ENCODE measurements at places on chromosomes 12 and 14.

DNA sequence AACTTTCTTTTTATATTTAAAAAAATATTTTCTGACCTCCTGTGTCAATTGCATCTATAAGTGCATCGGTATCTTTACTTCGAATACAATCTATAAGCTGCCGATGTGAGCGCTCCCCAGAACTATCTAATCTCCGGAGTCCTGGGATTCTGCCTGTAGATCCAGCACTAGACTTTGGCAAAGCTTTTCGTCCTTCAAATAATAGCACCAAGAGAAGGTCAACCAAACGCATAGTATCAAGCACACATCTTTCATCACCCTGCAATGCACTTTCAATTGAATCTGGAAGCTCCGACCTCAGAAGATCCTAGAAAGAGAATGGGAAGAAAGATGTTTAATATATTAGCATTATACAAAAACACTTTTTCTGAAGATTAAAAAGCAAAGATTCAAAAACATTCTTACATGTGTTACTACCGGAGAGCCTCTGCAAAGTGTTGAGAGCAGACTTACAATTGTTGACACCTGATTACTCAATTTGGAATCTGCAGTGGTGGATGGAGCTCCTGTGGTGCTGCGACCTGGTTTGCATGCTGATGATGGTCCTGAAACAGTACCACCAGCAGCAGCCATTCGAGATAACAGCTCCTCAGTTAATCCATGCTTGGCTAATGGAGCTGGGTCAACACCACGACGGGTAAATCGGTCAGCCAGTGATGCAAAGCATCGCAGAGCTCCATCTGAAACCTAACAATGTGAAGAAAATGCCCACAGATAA, 34.3 kb downstream of the HECTD1 start:
- DNase-seq: no peak

DNA sequence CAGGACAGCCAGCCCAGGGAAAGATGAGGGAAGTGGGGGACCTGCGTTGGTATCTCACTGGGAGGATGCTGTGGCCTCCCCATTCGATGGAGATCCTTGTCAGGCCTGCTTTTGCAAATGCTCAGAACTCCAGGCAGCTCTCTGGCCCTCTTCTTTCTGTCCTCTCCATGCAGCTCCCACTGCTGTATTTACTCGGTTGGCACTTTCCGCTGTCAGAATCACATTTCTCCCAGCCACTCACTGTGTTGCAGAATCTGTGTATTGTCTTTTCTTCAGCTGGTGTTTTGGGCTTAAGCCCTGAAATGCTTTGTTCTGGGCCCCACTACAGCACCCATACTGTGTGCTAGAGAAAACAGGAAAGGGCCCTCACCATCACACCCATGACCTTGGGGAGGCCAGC, 401.1 kb downstream of the RGS6 start:
- no peak for DNase-seq

DNA sequence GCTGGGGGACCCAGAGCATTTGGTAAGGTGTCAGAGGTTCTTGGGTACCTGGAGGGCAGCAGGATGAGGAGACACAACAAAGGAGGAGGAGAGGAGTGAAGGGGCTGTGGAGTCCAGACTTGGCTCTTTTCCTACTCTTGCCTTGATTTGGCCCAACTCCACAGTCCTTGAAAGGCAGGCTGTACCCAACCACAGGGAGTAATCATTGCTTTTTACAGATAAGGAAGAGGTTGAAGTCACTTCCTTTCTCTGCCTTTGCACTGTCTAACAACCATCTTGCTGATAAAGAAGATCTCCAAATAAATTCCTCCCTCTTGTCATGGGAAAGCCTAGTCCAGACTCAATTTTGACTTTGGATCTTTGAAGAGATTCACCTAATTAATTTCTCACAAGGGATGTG, 226.8 kb upstream of the HMGA2 start:
- DNase-seq: no peak

DNA sequence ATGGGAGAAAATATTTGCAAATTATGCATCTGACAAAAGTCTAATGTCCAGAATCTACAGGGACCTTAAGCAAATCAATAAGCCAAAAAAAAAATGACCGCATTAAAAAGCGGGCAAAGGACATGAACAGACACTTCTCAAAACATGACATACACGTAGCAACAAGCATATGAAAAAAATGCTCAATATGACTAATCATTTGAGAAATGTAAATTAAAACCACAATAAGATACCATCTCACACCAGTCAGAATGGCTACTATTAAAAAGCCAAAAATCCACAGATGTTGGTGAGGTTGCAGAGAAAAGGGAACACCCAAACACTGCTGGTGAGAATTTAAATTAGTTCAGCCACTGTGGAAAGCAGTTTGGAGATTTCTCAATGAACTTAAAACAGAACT, 16.1 kb downstream of the PAWR start:
- DNase-seq: no peak

GRCh38 chr12:110744601-110745264, 2.0 kb upstream of the PPP1CC start:
- no peak for DNase-seq

GRCh38 chr12:54460317-54460923, 13.0 kb downstream of the GTSF1 start:
- DNase-seq: no peak

- peak; percentile 94 for DNase-seq
These were observed 54.8 kb upstream of the FLRT2 start for GRCh38 chr14:85475113-85475512.

- no peak for DNase-seq
These were observed 84.3 kb upstream of the NELL2 start for GRCh38 chr12:44960423-44960822.

GRCh38 chr12:49309386-49309785, 13.7 kb upstream of the TROAP start:
- DNase-seq: no peak

DNA sequence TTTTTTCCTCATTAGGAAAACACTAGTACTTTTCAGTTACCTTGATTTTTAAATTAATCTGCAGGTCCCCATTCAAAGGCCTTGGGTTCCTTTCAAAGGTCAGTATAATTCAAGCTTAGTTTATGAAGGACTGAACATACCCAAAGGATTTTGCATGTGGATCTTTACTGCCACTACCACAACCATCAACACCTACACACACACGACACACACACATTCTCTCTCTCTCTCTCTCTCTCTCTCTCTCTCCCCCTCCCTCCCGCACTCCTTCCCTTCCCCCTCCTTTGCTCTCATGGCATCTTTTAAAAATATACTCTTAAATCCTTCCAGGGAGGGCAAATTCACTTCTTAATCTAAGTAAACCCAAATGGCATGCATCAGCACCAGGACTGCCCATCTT, 28.8 kb downstream of the HIF1A start:
- DNase-seq: no peak

- no peak for DNase-seq
These were observed 36.1 kb upstream of the HIGD1C start for GRCh38 chr12:50916292-50916691.

DNA sequence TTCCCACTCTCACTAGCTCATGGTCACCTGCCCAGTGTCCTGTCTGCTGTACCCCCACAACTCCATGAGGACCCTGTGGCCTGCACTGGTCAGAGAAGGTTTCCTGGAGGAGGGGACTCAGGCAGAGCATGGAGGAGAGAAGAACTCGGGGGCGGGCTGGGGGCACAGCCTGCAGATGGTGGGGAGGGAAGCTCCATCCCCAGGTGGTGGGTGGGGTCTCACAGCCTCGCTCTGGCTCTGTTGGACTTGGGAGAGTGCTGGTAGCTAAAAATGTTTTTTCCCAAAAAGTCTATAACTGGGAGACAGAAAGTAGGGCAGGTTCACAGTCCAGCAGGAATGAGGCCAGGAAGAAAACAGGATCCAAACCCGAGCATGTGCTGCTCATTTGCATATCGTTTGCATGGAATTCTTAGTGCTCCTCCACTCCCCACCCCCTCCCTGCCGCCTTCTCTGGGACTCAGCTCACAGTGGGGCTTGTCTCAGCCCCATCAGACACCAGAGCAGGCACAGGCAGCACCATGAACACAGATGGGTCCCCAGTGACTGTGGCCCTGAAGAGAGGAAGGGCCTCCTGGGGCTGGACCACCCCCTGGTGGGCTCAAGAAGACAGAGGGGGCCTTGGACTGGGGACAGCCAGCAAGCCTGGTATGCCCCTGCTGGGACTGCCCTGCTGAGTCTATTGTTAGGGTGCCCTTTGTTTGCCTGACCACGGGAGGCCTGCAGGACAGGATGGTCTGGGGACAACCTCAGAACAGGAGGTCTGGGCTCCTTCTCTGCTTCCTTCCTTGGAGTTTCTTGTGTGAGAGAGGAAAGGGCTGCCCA, 67.0 kb upstream of the SFSWAP start:
- DNase-seq: no peak

DNA sequence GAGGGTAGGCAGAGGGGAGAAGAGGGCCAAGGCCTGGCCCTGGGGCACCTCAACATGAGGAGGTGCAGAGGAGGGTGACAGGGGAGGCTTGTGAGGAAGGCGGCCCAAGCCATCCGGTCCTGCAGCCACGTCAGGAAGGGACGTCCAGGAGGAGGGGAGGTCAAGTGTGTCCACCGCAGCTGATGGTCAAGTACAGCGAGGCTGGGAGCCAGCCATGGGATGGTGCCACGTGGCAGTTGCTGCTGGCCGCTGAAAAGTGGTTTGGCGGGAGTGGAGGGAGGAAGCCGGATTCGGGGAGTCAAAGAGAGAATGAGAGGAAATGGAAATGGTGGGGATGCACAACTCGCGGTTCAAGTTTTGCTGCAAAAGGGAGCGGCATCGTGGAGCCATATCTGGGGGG, 41.2 kb downstream of the PRIMA1 start:
- no peak for DNase-seq

- no peak for DNase-seq
These were observed 18.8 kb downstream of the SLC35F4 start for GRCh38 chr14:57847096-57847495.

GRCh38 chr12:7555752-7556151, 52.2 kb upstream of the CD163 start:
- peak; percentile 45 for DNase-seq

- DNase-seq: no peak
These were observed 56.1 kb upstream of the EIF5 start for GRCh38 chr14:103277931-103278330.

GRCh38 chr14:29805415-29806123, 122.1 kb downstream of the PRKD1 start:
- DNase-seq: peak; percentile 68

GRCh38 chr14:69495341-69495921, 10.9 kb downstream of the PLEKHD1 start:
- no peak for DNase-seq

GRCh38 chr14:105153331-105153731, 15.2 kb downstream of the JAG2 start:
- peak; percentile 53 for DNase-seq

GRCh38 chr12:54692353-54692752, 44.2 kb upstream of the DCD start:
- DNase-seq: no peak

DNA sequence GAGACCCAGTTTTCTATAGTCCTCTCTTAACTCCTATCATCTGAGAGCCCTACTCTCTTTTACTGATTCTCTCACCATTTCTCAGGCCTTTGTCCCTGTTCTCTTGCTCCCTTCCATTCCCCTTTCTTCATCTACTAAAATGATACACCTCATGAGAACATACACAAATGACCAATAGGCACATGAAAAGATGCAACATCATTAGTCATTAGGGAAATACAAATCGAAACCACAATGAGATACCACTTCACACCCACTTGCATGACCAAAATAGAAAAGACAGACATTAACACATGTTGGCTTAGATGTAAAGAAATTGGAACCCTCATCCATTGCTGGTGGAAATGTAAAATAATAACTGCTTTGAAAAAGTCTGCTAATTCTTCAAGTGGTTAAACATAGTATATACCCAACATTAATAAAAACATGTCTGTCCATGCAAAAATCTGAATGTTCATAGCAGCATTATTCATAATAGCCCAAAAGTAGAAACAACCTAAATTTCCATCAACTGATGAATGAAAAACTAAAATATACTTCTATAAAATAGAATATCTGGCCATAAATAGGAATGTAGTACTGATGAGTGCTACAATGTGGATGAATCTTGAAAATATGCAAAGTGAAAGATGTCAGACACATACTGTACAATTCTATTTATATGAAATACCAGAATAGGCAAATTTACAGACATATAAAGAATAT, 66.0 kb downstream of the DENND5B start:
- DNase-seq: no peak

DNA sequence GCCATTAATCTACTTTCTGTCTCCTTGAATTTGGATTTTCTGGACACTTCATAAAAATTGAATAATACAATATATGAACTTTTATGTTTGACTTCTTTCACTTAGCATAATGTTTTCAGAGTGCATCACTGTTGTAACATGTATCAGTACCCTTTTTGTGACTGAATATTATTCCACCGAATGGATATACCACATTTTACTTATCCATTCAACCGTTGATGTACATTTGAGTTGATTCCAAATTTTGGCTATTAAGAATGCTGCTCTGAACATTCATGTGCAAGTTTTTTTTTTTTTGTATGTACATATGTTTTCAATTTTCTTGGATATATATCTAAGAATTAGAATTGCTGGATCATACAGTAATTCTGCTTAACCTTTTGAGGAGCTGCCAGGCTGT, 43.2 kb downstream of the CPSF2 start:
- no peak for DNase-seq

DNA sequence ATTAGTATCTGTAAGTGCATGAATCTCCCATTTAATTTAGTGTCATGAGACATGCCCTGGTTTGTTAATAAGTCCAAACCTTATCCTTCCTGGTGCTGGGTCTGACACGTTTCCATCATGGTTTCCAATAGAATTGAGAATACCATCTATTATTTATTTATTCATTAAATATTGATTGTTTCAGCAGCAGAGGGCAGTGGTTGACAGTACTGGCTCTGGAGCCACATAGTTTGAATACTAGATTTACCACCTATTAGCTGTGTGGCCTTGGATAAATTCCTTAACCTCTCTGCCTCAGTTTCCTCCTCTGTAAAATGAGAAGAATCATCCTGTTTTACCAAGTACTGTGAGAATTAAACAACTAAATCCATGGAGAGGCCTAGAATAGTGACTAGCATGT, 941 bp upstream of the STAB2 start:
- DNase-seq: peak; percentile 28

- DNase-seq: no peak
These were observed 638.4 kb downstream of the FLRT2 start for GRCh38 chr14:86168371-86168770.

Data from dermis blood vessel endothelial cell (primary cell).